T-helper 1 cell (primary cell): ENCODE measurements at places on chromosomes 1 and 21.

DNA sequence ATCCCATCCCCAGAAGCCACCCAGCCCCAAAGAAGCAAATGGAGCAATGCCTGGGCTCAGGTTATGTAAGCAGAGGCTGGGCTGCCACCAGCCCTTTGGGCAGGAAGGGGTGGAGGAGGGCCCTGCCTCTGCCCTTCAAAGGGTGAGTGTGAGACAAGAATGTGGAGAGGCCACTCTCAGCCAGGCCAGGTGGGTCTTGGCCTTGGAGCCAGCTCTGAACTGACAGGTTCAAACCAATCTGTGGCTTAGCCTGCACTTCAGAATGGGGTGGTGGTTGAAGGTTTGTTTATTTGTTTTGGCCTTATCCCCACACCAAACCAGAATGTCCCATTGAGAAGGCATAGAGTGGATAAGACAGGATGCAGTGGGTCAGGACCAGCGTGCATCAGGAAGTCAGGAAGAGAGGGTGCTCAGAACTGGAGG, 29.8 kb downstream of the C1orf116 start:
- DNase-seq: no peak

DNA sequence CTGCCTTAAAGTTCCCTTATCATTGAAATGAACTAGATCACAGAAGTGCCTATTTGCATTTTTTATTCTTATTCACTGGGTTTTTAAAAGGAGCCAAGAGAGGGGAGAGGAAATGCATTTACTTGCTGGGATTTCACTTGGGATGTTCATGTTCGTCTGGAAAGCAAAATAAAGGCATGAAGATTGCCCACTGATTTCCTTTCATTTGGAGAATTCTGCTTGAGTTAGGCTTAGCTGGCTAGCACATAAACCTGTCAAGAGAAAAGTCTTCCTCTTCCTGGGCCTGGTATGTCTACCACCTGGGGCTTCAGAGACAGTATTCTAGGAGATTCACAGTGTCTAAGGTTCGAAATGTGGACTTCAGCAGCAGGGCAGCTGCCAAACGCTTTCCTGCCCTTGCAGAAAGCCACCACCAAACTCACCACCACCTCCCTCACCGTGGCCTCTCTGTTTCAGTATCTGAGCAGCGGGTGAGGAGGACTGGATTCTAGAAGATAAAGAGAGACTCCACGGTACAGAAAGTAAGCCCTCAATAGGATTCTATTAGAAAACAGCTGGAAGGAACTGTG, 44.5 kb downstream of the HIVEP3 start:
- DNase-seq: no peak

- DNase-seq: no peak
These were observed 20.5 kb downstream of the SYT2 start for GRCh38 chr1:202689493-202690342.

- DNase-seq: no peak
These were observed 1.2 kb upstream of the LIN9 start for GRCh38 chr1:226310245-226310540.

- DNase-seq: no peak
These were observed 16.4 kb downstream of the SPRTN start for GRCh38 chr1:231354330-231355020.

DNA sequence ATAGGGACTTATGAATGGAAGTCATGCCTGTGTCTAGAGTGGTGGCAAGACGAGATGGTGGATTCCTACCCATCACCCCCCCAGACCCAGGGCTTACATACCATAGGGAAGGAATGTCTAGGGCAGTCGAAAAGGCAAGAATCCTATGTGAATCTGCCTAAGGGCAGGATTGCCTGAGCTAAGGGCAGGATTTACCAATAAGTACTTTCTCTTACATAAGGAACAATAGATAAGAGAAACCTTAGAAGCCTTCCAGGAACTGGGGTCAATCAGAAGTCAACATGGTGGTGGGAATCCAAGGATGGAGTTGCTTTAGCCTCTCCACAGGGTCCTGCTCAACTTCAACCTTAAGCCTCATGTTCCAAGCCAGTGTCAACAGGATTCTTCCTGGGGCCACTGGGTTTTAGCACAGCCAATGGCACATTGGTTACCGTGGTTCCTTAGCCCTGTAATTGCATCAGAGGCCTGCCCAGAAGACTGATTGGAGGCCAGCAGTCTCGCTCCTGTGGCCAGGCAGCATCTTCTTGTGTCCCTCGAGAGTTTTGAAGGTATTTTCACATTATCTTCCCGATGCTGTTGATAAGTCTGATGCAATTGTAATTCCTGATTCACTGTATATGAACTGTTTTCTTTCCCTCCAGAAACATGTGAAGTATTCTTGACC, 20.7 kb downstream of the BACE2 start:
- no peak for DNase-seq

DNA sequence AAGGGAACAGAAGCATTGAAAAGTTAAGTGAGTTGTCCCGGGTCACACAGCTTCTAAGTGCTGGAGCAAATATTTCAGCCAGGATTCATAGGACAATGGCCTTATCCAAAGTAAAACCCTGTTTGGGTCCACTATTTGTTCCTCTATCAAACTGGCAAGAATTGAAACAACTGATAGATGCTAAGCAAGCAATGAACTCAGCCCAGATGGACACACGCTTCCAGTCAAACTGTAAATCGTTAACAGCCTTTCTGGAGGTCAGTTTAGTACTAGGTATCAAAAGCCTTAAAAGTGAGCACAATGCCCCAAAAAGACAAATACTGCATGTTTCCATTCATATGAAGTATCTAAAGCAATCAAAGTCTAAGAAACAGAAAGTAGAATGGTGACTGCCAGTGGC, 779 bp upstream of the SVBP start:
- no peak for DNase-seq

DNA sequence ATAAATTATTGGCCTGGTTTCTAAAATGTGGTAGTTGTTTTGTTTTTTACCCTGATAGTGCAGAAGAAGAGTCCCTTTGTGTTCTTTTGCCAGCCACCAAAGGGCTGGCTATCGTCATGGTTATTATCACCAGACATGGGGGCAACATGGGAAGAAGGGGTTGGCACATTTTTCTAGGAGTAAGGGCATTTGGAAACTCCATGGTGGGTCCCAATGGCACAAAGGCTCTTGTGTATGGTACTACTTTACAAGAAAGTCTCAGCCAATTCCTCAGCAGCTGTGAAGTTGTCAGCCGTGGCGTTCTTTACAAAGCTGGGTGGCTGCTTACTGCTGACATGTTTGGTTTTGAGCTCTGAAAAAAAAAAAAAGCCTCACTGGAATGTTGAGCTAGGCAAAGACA, 330.4 kb upstream of the ESRRG start:
- no peak for DNase-seq

DNA sequence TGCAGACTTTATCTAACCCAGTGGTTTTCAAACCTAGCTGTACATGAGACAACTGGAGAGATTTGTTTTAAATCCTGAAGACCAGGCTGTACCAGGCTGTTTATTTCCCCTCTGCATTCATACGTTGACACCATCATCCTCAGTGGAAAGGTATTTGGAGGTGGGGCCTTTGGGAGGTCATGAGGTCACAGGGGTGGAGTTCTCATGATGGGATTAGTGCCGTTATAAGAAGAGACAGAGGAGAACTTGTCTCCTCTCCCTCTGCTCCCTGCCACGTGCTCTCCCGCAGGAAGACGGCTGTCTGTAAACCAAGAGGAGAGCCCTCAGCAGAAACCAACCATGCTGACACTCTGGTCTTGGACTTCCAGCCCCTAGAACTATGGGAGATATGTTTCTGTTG, 165.4 kb downstream of the ADSS2 start:
- DNase-seq: no peak

GRCh38 chr1:182842265-182842664, 3.1 kb downstream of the DHX9 start:
- DNase-seq: no peak

DNA sequence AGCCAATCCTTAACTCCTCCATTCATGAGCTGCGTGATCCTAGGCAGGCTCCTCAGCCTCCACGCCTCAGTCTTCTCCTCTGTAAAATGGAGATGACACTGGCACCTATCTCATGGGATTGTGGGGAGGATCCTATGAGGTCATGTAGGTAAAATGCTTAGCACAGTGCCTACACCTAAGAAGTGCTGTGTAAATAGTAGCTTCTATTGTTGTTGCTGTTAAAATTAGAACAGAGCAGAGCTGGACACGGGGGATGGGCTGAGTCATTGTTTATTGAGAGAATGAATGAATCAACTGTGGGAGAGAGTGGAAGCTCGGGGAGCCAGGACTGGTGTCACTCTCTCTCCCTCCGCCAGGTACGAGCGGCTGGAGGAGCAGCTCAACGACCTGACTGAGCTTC, 43.0 kb downstream of the TMCC2 start:
- DNase-seq: no peak

DNA sequence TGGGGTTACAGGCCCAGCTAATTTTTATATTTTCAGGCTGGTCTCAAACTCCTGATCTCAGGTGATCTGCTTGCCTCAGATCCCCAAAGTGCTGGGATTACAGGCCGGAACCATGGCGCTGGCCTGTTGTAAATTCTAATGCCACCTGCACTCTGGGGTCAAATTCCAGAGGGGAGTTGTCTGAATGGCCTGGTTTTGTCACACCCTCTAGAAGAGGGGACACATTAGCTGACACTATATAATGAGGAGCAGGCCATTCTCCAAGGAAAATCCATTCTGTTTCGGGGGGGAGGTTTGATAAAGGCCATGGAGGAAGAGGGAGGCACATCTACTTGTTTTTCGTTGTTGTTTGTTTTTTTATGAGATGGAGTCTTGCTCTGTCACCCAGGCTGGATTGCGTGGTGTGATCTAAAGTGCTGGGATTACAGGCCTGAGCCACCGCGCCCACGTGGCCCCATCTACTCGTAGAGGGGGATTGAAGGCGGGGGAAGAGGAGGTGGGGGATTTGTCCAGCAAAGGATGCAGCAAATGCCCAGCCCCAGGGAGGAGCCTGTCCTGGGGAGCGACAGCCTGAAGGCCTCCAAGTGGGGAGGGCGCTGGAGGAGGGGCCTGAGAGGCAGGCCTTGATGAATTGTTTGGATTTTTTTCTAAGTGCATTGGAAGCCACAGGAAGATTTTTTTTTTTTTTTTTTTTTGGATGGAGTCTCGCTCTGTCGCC, 78.4 kb upstream of the SLC45A1 start:
- no peak for DNase-seq

GRCh38 chr1:25809929-25810328, 9.8 kb upstream of the MTFR1L start:
- DNase-seq: no peak

- DNase-seq: no peak
These were observed 3.3 kb downstream of the OVGP1 start for GRCh38 chr1:111424281-111424680.

DNA sequence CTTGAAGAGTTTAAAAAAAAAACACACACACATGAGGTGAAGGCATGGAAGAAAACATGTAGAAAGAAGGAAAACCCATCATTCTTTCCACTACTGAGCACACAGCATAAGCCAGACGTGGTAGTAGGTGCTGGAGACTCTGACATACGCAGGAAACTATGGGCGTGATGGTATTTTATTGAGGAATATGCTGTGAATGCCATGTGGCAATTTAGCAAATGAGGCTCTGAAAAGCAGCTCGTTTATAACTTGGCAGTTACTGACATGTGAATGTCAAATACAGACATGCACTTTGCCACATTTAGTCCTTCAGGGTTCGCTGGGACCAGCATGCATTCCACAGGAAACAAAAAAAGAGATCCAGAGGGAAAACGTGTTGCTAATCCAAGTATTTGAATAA, 74.3 kb upstream of the IFNAR2 start:
- DNase-seq: no peak

GRCh38 chr1:76865696-76866286, 1.5 kb upstream of the ST6GALNAC5 start:
- DNase-seq: no peak

GRCh38 chr1:43975249-43975961, 645 bp downstream of the ATP6V0B start:
- peak; percentile 48 for DNase-seq

- no peak for DNase-seq
These were observed 923 bp downstream of the CAP1 start for GRCh38 chr1:40041466-40041838.

DNA sequence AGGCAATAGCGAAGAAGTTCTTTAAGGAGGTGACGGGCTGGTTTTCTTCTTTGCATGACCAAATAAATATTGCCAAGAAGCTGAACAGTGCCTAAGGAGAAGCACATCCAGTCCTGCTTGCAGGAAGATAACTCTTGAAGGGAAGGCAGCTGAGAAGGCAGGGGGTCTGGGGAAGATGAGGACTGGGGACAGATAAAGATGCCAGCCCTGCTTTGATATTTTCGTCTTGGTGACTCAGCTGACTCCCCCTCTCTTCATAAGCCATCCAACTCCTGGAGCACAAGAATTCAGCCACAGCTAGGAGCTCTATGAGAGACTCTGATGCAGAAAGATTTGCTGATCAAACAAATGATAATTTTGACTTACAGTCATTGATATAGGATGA, 3.4 kb downstream of the CFAP45 start:
- DNase-seq: no peak

DNA sequence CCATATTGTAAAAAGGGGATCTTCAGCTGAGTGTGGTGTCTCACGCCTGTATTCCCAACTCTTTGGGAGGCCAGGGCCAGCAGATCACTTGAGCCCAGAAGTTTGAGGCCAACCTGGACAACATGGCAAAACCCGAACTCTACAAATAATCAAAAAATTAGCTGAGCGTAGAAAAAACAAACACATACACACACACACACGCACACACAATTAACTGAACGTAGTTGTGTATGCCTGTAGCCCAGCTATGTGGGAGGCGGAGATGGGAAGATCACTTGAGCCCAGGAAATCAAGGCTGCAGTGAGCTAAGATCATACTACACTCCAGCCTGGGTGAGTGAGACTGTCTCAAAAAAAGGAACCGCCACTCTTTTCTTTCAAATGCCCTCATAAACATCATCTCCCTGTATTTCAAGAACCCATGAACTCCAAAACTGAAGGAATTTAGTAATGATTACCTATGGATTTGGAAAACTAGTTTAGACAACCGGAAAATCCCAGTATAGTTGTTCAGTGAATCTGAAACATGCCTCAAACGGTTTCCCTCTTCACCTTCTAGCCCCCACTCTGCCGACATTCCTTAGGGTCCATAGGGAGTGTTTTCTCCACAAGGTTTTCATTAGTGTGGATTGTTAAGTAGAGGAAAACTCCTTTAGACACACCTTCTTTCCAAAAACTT, 4.5 kb downstream of the TXNIP start:
- DNase-seq: no peak

DNA sequence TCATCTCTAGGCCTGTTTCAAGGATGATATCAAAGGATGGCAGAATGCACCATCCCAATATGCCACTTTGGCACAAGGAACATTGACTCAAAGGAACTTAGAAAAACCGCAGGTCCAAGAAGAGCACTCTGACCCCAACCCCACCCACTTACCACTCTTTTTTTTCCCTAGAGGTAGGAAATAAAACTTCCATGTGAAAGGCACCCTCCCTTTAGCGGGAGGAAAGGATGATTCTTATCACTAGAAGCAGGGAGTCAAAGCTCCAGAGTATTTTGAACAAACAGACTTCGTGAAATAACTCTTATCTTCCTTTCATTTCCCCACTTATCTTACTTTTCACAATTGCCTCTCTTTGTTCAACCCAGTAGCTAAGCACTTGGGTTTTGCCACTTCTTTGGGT, 22.2 kb downstream of the PSMG1 start:
- DNase-seq: no peak
